ENCODE measurements at places on chromosomes 3 and 15.

- no peak for DNase-seq
Measured at GRCh38 chr15:48059791-48060190, 61.0 kb upstream of the SLC24A5 start.

- no peak for DNase-seq
Measured at GRCh38 chr3:160265088-160265487, 39.9 kb downstream of the C3orf80 start.

DNA sequence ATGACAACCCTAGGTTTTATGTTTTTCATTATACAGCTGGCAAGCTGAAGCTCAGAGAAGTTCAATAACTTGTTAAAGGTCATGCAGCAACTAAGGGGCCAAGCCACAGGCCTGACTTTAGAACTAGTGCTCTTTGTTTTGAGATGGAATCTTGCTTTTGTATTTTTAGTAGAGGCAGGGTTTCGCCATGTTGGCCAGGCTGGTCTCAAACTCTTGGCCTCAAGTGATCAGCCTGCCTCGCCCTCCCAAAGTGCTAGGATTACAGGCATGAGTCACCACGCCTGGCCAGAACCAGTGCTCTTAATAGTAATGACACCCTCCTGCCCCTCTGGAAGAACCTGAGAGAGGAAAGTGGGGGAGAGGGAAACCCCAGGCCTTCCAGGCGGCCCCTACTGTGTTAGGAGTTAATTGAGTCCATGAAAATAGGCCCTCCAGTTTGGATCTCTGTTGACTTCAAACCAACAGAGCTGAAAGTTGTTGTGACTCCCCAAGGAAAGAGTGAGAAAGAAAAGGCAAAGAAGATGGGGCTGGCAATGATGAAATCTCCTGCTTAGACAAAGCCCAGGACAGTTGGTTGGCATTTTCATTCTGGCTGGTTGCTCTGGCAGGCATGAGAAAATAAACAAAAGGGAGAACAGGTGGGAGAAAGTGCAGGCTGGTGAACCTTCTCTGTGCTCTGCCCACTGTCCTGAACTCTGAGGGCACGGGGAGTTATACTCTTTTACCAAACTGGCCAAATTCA, 3.6 kb upstream of the PRRT3 start:
- no peak for DNase-seq

- no peak for DNase-seq
Measured at GRCh38 chr15:81747482-81747881, 298.3 kb downstream of the MEX3B start.

DNA sequence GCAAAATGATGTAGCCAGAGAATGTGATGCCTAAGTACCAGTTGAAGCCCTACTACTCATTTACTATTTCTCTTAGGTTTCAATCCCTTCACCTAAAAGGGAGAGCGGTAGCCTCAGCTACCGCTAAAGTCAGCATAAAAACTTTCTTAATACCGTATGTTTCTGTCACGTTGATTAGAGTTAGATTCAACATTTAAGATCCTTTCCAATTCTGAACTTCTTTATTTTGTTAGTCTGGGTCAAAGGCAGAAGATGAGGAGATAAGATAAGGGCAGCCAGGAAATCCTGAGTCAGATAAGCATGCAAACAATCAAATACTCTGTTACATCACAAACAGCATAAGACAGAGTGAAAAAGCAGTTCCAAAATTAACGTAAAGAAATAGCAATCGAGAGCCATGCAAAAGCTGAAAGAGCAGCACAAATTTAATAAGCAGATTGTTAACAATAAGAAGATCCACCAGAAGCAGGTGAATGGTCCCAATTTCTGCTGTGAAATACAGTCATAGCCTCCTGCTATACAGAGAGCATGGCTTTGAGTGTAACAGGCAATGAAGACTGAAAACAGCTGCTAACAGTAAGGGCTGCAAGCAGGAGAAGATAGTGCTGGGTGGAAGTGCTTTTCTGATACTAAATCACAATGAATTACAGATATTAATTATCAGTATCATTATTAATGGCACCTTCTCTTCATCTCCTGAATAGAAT, 3.0 kb downstream of the TMEM207 start:
- no peak for DNase-seq

- DNase-seq, result no peak
Measured at GRCh38 chr3:150458001-150458400, 49.9 kb downstream of the TSC22D2 start.

DNA sequence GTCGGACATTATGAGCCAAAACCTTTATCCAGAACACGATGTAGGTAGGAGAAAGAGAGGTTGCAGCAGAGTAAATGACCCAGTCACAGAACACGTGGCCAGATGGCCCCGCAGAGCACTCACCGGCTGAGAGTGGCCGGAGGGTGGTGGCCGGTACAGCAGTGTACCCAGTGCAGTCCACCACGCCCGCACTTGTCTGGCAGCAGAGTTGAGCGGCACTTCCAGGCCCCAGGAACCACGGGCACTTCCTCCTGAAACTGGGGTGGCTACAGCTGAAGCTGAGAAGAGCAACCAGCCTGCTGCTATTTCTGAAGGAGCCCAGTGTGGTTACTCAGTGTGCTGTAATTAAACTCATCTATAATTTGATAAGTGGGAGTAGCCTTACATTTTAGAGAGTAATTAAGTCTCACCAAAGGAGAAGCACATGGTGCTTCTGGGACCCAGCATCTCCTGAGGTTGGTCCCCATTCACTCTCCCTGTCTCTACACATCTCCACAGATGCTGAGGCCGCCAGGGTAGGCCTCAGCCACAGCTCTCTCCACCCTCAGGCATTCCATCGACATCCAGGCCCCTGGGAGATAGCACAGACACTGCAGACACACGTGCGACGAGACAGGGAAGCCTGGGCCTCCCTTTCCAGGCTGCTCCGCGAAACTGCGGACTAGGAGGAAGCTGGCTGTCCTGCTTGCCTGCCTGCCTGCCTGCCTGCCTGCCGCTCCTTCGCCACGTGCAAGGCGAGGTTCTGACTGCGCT, 49.8 kb downstream of the BDH1 start:
- DNase-seq, result no peak

DNA sequence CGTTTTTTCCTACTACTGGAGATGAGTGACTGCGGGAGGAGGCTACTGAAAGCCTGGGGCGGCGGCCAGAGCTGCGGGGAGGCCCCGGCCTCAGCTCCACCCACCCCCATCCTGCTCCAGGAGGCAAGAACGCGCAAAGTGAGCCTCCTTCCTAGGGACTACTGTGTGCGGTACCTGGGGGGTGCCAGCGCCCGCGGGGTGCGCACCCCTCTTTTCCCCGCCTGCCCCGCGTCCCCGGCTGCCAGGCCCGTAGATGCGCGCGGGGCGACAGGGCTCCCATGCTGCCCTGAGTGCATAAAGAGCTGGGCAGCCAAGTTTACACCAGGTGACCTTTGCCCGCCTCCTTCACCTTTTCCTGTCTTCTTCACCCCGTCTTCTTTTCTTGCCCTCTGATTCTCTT, 2.5 kb upstream of the USF3 start:
- no peak for DNase-seq

DNA sequence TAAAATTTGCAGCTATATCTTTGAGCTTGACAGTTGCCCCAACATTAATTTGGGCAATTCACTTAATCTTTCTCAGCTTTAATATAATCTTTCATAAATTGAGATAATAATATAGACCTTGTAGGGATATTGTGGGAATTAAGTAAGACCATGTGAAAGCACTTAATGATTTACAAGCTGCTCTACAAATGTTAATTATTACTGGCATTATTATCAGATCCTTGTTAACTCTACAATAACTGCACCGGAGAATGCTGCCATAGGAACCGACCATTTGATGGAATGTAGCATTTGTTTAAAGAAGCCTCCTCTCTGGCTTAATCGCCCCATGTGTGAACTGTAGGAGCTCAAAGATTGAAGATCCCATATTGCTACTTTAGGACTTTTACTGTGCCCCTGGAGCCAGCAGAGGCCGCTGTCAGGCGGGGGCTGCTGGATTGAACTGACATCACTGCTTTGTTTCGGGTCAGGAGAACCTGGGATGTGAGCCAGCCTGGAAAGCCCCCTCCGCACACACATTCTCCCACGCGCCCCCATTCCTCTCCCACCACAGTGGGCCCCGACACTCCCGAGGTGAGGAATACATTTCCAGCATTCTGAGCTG, 154.2 kb upstream of the TNIK start:
- DNase-seq, result no peak

DNA sequence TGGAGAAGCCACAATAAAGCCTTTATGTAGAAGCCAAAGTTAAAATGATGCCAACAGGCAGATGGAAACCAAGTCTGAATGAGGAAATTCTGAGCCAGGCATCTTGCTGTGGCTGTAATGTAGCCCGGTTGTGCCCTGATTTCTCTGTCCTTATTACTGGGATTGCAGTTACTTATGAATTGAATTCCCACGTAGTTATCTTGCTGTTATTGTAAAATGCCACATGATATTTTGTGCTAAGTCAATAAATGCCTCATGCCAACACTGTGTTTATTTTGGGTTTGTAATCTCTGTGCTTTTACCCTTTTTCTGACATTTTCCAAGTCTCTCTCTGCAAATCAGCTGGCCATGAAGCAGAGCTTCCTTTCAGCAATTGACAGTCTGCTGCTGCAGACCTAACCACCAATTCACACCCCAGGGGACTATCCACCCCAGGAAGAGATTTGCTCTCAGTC, 486.1 kb upstream of the GOLIM4 start:
- DNase-seq, result no peak

- no peak for DNase-seq
Measured at GRCh38 chr3:34263101-34263621, 464.7 kb downstream of the PDCD6IP start.

DNA sequence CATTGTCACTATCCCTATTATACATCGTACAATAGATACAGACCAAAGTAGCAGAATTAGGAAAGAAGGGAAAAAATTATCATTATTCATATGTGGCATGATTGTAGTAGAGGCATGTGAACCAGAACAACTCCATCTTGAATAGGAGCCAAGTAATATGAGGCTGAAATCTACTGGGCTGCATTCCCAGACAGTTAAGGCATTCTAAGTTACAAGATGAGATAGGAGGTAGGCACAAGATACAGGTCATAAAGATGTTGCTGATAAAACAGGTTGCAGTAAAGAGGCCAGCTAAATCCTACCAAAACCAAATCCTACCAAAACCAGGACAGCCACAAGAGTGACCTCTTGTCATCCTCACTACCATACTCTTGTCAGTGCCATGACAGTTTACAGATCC, 1035.4 kb upstream of the SEMA6D start:
- DNase-seq, result no peak

GRCh38 chr3:161199926-161200325, 21.2 kb upstream of the NMD3 start:
- DNase-seq, result no peak
